NCI-H345 (cell line): ENCODE measurements at places on chromosomes 16 and 17.

DNA sequence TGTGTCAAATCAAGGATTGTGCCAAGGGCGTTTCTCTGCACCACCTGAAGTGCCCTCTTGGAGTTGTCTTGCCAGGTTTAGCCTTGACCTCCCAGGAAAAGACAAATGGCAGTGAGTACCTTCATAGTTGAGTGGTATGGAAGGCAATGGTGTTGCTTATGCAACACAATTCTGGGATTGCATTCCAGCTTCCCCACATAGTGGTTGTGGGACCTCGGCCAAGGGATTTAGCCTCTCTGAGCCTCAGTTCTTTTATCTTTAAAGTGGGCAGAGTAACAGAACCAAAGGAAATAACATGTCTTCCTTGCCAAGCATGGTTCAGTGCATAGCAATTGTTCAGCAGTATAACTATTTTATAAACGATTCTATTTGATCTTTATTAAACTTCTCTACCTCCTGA, 49.4 kb downstream of the CCDC42 start:
- DNase-seq, result no peak

GRCh38 chr16:995087-995486, 13.5 kb downstream of the SOX8 start:
- no peak for DNase-seq

GRCh38 chr16:29653471-29653870, 9.6 kb upstream of the SPN start:
- no peak for DNase-seq

DNA sequence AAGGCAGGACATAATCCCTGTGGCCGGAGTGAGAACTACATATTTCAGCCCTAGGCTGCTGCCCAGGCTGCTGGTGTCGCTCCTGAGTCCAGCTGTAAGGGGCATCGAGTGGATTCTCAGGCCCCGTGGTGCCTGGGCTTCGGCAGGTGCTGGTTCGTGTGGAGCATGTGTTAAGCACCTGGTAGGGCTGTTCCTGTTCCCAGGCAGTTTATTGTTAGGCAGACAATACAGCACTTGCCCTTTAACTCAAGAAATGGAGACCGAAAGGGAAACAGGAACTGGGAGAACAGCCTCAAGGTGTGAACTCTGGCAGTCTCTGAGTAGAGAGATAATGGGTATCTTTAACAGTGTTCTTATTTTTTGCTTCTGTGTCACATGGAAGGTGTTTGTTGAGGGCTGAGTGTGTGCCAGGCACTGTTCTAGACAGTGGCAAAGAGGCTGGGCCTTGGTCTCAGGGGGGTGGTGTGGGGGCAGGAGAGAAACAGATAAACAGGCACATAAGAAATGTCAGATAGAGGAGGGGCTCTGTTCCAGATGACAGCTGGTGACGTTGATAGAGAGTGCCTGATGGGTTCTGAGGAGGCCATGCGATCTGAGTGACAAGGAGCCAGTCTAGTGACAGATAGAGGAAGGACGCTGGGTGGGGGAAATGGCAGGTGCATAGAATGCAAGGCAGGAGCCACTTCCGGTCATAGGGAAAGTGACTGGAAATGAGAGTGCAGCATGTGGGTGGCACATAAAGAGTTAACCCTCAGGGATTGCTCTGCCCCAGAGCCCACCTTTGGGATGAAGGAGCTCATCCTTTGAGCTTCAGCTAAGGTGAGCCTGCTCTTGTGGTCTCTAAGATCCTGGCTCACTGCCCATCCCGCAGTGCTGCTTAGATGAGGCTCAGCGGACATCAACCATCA, 33.8 kb downstream of the EPN2 start:
- DNase-seq, result no peak

DNA sequence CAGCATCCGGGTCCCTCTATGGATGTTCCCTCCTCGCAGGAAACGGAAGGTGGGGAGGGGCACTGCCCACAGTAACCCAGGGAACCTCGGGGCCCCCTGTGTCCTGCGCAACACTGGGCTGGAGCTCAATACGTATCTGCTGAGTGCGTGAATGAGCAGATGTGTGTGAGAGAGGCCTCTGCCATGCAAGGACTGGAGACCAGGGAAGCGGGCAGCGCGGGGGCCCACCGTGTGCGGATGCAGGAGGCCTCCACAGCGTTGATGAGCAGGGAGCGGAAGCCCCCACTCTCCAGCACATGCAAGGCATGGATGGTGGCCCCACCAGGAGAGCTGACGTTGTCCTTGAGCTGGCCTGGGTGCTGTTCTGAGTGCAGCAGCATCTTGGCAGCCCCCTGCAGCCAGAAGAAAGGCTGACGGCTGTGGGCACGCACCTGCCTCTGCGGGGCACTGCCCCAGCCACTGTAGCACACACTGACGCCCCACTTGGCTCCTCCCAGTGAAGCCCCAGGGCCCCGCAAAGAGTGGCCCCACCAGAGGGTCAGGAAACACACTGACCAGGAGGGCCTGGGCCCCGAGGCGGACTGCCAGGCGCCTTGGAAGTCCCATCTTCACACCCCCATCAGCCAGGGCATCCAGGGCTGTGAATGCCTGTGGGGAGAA, 2.9 kb downstream of the PYCR1 start:
- no peak for DNase-seq

DNA sequence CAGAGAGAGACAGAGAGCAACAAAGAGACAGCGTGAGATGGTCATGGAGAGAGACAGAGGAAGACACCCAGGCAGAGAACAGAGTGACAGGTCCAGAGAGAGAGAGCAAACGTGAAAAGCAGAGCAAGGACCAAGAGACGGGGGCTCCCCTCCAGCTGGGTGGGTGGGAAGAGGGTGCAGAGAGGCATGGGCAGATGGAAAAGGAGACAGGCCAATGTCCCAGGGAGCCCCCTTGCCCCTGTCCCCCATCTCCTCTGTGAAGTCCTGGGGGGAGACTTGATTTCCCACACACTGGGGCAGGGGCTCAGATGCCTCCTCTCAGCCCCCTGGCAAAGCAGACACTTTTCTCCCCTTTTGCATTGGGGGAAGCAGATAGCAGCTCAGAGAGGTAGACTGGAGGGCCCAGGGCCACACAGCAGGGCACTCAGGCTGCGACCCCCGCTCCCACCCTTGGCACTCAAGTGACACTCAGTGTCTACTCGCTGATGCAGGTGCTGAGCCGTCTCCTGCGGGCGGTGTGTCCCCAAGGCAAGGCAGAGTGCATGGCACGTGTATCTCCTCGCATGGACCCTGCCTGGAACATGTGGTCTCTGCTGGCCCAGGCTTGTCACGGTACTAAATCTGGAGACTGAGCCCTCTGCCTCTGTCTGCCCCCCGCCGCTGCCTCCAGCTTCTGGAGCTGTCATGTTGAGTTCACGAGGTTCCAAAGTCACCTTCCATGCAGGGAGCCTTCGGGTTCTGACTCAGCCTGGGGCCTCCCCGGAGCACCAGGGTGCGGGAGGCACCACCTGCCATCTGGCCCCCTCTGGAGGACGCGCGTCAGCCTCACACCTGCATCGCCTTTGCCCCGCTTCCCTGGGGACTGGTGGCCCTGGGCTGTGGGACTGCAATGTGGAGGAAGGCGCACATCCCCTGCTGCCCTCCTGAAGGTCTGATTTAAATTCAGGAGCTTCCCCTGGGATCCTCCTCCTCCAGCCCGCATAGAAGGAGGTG, 215.9 kb upstream of the GSE1 start:
- DNase-seq, result peak; percentile 85

DNA sequence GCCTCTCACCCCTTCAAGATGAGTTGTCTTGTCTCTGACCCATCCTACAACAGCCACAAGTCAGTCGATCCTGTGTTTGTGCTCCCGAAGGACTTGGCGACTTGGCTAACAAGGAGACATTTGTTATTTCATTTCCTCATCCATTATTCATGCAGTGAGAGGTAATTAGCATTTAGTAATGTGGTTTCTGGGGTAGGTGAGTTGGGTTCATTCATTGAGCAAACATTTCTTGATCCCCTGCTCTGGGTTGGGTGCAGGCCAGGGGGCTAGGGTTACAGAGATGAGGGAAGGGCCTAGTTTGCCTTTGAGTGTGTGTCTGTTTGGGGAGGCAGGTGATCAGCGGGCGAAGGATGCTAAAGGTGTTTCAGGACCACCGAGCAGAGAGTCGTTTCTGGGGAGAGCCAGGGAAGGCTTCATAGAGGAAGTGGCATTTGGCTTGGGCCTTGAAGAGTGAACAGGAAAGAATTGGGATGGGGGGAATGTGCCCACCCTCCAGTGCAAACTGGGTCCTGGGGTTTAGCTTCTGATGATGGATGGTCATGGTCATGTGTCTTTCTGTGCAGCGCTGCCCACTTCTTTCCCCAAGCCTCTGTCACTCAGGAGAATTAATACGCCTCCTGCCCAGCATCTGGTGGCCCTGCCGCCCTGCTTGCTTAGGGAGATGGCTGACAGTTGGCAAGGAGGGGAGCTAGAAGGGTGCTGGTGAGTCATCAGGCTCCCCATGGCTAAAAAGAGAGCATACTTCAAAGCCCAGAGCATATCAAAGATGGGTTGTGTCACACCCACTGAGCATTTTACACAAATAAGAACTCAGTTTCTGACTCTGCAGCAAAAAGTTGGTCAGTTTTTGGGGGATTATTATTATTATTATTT, 38.5 kb downstream of the MSI2 start:
- peak; percentile 94 for DNase-seq

- no peak for DNase-seq
Observed at GRCh38 chr17:47915776-47916398, 19.9 kb downstream of the SP2 start.

- peak; percentile 82 for DNase-seq
Observed at GRCh38 chr17:76523084-76524037, 14.1 kb downstream of the CYGB start.

- no peak for DNase-seq
Observed at GRCh38 chr16:48590476-48590875, 19.5 kb downstream of the N4BP1 start.

DNA sequence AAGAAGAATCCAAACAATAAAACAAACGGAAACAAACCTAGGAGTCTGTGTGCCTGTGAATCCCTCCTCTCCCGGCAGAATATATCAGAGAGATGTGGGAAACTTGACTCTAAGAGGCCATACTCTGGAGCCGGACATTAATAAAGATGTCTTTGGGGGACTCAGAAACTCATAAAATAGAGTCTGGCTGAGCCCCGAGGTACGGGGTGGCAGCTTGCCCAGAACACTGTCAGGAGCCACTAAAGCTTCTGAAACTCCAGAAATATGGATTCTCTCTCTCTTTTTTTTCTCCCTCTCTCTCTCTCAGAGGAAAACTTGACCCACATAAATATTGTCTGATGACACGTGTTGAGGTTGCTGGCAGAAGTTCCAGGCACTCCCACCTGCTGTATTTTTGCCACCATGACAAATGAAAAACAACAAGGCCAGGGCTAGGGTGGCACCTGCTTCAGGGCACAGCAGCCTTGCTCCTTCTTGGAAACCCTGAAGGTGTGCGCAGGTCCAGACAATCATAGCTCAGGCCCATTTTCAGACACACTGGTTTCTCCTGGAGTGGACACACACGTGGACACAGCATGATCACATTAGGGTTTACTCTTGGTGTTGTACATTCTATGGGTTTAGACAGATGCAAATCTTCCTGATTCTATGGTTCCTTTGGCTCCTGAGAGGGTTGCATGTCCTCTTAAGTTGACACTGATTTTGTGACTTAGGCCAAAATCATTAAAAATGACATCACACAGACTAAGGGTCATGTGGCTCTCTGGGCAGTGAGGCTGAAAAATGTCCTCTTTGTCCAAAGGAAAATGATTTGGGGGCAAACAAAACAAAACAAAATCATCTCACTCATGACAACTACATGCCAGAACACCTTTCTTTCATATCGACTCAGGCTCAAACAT, 282.6 kb upstream of the IRX3 start:
- no peak for DNase-seq

GRCh38 chr16:83272843-83273242, 534.9 kb upstream of the HSBP1 start:
- DNase-seq, result no peak

DNA sequence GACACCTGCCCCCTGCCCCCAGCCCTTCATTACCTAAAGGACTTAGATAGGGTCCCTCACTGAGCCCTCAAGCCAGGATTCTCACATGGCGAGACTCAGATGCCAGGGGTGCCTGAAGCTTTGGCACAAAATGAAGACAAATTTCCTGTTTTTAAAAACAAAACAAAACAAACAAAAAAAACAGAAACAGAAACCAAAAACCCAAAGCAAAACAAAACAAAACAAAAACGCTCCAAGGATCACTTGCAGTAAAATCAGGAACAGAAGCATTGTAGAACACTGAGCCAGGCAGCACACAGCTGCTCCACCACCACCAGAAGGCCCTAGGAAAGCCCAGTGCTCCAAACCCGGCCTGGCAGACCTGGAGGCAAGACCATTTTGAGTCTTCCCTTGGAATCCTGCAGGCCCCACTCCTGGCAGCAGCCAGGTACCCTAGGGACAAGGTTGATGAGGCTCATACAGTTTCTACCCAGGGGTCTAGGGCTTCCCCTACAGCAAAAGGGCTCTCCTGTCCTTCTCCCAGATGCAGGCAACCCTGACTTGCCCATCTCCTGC, 20.8 kb downstream of the MYO18A start:
- no peak for DNase-seq

- peak; percentile 34 for DNase-seq
Observed at GRCh38 chr17:51640108-51640622, 379.8 kb downstream of the UTP18 start.

- DNase-seq, result no peak
Observed at GRCh38 chr16:58187092-58187491, 10.8 kb downstream of the CSNK2A2 start.

DNA sequence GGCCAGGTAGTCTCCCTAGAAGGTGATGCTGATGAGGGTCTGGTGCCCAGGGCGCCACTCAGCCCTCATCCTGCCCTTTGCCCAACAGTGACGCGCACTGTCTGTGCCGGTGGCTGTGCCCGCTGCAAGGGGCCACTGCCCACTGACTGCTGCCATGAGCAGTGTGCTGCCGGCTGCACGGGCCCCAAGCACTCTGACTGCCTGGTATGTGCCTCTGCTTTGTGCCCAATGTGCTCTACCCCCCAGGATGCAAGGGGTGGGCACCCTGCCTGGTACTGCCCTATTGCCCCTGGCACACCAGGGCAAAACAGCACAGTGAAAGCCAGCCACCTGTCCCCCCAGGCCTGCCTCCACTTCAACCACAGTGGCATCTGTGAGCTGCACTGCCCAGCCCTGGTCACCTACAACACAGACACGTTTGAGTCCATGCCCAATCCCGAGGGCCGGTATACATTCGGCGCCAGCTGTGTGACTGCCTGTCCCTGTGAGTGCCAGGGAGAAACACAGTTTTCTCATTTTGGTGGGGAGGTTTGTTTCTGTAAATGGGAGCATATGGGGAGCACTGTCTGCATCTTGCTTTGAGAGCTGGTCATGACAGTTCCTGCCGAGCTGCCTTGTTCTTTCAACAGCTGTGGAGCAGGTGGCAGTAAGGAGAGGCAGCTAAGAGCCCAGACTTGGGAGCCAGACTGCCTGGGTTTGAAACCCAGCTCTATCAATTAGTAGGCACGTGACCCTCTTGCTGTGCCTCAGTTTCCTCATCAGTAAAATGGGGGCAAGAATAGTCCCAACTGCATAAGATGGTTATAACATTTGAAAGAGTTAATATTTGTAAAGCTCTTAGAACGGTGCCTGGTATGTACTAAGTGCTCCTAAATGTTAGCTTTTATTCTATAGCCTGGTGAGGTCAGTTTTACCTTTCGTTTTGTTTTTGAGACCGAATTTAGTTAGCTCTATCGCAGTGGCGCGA, 10.4 kb downstream of the ERBB2 start:
- DNase-seq, result no peak
